Panc1 (cell line): ENCODE measurements at places on chromosomes 4 and X. TPM values are rescaled to one million over a fixed set of nuclear protein-coding genes. Genes with fewer than 3 reads are reported as not detected.

Gene IGFBP7
- 9.5 TPM for total RNA-seq

Gene MPC1L
- not detected for total RNA-seq

Gene DCLK2
- total RNA-seq: 9.5 TPM

Gene SLC6A14
- 0.03 TPM for total RNA-seq

GRCh38 chr4:152359208-152360044, 176.5 kb downstream of the FBXW7 start:
- H3K4me3 ChIP-seq: no peak overlapping the region
- DNase-seq: no peak
- no peaks in the 10 kb centered on the region for H3K4me1 ChIP-seq
- no peak overlapping the region for H3K27ac ChIP-seq
- no peaks in the 10 kb centered on the region for H3K36me3 ChIP-seq
